ENCODE measurements at places on chromosomes 7 and 10.

DNA sequence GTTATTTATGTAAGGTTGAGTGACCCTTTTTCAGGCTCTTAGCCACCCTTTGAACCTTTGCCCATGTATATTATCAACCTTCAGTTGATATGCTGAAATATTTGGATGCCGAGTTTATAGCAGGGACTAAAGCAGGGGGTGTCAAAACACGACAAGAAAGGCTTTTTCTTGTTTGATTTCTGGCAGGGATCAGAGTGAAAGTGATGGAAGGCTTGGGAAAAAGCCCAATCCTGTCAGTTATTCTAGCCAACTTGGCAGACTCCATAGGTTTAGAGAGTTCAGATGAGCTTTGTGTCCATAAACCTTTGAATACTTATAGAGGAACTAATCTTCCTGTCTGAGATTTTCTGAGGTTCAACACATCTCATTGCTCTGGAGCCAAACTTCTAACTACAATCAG lies 47.5 kb downstream of the INHBA start:
- DNase-seq = no peak
- H3K27me3 ChIP-seq = no peaks in the 10 kb centered on the region
- no peaks in the 10 kb centered on the region for H3K36me3 ChIP-seq
- no peaks in the 10 kb centered on the region for H3K4me1 ChIP-seq
- H3K4me3 ChIP-seq = no peak overlapping the region
- H3K27ac ChIP-seq = no peak overlapping the region

DNA sequence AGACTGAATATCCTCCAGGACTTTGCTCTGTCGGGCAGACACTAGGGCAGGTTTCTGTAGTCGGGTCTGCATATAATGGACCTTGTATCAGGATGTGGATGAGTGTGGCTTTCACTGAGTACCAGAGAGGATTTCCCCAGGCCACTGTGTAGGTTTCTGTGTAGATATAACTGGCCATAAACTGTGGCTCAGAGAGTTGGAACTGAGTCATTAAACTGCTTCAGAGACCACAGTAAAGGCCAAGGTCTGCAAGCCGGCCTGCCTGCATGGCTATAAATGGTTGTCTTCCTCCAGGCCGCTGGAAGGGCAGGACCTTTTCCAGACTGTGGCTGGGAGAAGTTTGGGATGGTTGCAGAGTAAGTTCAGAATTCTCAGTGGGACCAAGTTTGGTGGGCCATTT lies 16.9 kb downstream of the ZNF92 start:
- H3K27ac ChIP-seq = no peak overlapping the region
- H3K4me1 ChIP-seq = no peaks in the 10 kb centered on the region

DNA sequence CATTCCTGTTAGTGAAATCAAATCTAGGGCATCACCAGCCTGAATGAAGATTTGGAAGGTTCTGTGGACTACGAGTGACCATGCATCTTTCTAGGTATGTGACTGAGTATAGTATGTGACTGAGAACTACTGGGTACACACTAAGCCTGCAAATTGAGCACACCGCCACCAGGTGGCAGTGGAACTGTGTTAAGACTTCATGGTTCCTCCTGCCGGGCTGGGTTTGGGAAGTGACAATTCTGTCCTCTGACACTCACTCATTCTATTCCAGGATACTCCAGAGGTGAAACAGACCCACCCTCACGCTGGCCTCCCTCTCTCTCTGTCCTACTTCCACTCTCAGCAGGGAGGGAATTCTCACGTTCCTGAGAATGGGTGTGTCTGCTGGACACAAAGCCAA lies 84.0 kb upstream of the TMEM248 start:
- H3K27ac ChIP-seq = no peak overlapping the region
- H3K36me3 ChIP-seq = no peaks in the 10 kb centered on the region
- no peaks in the 10 kb centered on the region for H3K4me1 ChIP-seq
- H3K27me3 ChIP-seq = no peaks in the 10 kb centered on the region
- no peak for DNase-seq

- H3K4me1 ChIP-seq = peaks cover 51% of the 10 kb centered on the region
- H3K27ac ChIP-seq = peak overlapping the region; percentile 98
- no peak overlapping the region for H3K4me3 ChIP-seq
- no peaks in the 10 kb centered on the region for H3K27me3 ChIP-seq
- no peak for DNase-seq
These were observed 61.3 kb upstream of the CAV2 start for GRCh38 chr7:116438267-116438666.

- no peak overlapping the region for H3K27ac ChIP-seq
- no peak overlapping the region for H3K4me3 ChIP-seq
- H3K36me3 ChIP-seq = no peaks in the 10 kb centered on the region
- H3K4me1 ChIP-seq = no peaks in the 10 kb centered on the region
- DNase-seq = no peak
These were observed 188.3 kb downstream of the WDR37 start for GRCh38 chr10:1244493-1244892.

DNA sequence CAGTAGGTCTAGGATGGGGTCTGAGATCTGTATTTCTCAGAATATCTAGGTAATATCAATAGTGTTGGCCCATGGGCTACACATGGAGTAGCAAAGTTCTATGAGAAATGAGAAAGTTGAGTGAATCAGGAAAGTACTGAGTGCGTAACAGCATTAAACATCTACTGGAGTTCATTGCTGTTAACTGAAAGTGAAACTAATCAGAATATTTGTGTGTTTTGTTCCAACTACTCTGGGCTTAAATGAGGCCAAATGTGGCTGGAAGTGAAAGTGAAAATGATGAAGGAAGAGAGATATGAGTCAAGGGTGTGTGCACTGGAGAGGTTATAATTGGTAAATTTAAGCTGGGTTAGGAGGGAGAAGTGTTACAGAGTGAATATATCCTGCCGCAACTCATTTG lies 46.5 kb downstream of the TMEM106B start:
- H3K36me3 ChIP-seq = no peaks in the 10 kb centered on the region
- H3K27ac ChIP-seq = no peak overlapping the region
- H3K4me1 ChIP-seq = no peaks in the 10 kb centered on the region

- H3K27me3 ChIP-seq = no peaks in the 10 kb centered on the region
- no peak overlapping the region for H3K4me3 ChIP-seq
- peak overlapping the region; percentile 36 for H3K27ac ChIP-seq
- peaks cover 28% of the 10 kb centered on the region for H3K4me1 ChIP-seq
These were observed 115.8 kb downstream of the PLXDC2 start for GRCh38 chr10:19931894-19932590.

GRCh38 chr7:153443032-153443701 lies 609.0 kb upstream of the DPP6 start:
- H3K4me3 ChIP-seq = no peak overlapping the region
- H3K4me1 ChIP-seq = no peaks in the 10 kb centered on the region
- DNase-seq = no peak
- no peaks in the 10 kb centered on the region for H3K36me3 ChIP-seq
- H3K27ac ChIP-seq = no peak overlapping the region

DNA sequence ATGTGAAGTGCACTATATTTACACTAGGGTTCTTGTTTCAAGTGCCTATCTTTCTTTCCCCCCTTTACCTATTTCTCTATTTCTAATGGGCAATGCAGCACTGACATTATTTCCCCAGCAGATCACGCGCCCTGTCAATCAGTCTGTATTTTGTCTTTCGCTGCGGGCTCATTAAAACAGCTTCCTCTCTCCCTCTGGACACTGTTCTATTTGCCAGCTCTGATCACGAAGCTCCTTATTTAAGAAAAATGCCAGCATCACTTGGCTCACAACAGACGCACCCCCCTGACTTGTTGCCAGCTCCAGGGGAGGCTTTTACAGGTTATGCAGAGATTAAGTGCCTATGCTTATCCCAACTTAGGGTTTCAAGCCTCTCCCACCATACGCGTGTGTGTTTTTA lies 78.5 kb downstream of the EBF3 start:
- no peaks in the 10 kb centered on the region for H3K4me1 ChIP-seq
- no peak overlapping the region for H3K27ac ChIP-seq
- no peaks in the 10 kb centered on the region for H3K36me3 ChIP-seq
- no peak overlapping the region for H3K4me3 ChIP-seq
- DNase-seq = no peak

DNA sequence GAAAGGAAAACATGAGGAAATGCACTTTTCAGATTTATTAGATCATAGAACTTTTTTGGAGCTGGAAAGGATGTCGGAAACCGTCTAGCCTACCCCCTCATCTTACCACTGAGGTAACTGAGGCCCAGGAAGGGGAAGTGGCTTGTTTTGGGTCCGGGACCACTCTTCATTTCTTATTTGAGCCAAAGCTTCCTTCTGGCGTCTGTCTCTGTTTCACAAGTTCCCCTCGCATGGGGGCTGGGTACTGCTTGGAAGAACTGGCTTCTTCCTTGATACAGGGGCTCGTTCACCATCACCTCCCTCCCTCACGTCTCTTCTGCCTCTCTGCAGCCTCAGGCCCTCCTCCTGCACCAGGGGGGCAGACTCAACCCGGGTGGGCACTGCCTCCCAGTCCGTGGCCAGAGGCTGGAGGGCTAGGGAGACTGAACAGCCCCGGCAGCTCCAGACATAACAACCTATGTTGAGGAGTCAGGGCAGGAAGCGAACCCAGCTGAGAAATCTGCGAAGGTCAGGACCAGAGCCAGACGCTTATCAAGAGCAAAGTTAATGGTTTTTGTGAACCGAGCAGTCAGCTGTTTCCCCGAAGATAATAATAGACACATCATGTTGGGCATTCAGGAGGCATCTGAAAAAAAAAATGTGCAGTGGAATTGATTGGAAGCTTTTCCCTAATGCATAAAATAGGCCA lies 12.9 kb downstream of the HTRA1 start:
- H3K27me3 ChIP-seq = no peaks in the 10 kb centered on the region
- H3K4me1 ChIP-seq = peaks cover 43% of the 10 kb centered on the region
- no peak for DNase-seq
- no peak overlapping the region for H3K27ac ChIP-seq
- H3K36me3 ChIP-seq = 0 out of 2 replicates have a peak, but pooled peaks cover 6% of the 10 kb centered on the region

- H3K36me3 ChIP-seq = no peaks in the 10 kb centered on the region
- H3K27ac ChIP-seq = no peak overlapping the region
- peak; percentile 47 for DNase-seq
- no peaks in the 10 kb centered on the region for H3K4me1 ChIP-seq
- peaks cover 99% of the 10 kb centered on the region for H3K27me3 ChIP-seq
These were observed 27.7 kb upstream of the VAX1 start for GRCh38 chr10:117165538-117166417.

GRCh38 chr10:24951201-24952142 lies 934 bp downstream of the PRTFDC1 start:
- H3K27ac ChIP-seq = no peak overlapping the region
- H3K4me3 ChIP-seq = no peak overlapping the region
- H3K36me3 ChIP-seq = no peaks in the 10 kb centered on the region
- no peaks in the 10 kb centered on the region for H3K4me1 ChIP-seq

DNA sequence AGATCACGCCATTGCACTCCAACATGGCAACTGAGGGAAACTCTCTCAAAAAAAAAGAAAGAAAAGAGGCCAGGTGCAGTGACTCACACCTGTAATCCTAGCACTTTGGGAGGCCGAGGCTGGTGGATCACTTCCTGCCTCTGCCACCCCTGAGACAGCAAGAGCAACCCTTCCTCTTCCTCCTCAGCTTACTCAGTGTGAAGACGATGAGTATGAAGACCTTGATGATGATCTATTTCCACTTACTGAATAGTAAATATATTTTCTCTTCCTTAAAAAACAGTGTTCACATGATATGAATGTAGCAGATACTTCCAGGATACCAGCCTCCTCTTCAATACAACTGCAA lies 2.1 kb upstream of the ZKSCAN1 start:
- no peaks in the 10 kb centered on the region for H3K27me3 ChIP-seq
- H3K4me3 ChIP-seq = no peak overlapping the region
- peaks cover 17% of the 10 kb centered on the region for H3K36me3 ChIP-seq
- no peak for DNase-seq

DNA sequence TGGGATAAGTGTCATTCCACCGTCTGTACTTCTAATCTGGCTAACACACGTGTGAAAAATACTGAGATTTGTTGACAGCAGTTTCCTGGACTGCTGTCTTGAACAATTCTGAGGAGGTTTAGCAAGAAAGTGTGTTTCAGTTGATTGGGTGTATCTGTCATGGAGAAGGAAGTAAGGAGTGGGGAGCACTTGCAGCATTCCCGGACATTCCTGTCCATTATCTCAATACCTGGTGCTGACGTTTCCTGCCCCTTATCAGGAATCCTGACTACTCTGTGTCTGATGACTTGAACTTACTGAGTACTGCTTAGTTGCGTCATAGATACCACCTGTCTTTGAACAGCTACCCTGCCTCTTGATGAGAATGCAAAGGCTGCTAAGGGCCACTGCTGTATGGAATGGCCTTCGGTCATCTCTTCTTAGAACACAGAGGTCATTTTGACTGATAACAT lies 72.0 kb upstream of the VKORC1L1 start:
- peaks cover 3% of the 10 kb centered on the region for H3K4me1 ChIP-seq
- H3K36me3 ChIP-seq = no peaks in the 10 kb centered on the region
- DNase-seq = no peak
- no peak overlapping the region for H3K27ac ChIP-seq
- H3K27me3 ChIP-seq = no peaks in the 10 kb centered on the region
- no peak overlapping the region for H3K4me3 ChIP-seq

- H3K27ac ChIP-seq = no peak overlapping the region
- no peaks in the 10 kb centered on the region for H3K36me3 ChIP-seq
- no peak overlapping the region for H3K4me3 ChIP-seq
- H3K4me1 ChIP-seq = peaks cover 4% of the 10 kb centered on the region
- no peaks in the 10 kb centered on the region for H3K27me3 ChIP-seq
These were observed 5.0 kb upstream of the AQP1 start for GRCh38 chr7:30906515-30907240.

DNA sequence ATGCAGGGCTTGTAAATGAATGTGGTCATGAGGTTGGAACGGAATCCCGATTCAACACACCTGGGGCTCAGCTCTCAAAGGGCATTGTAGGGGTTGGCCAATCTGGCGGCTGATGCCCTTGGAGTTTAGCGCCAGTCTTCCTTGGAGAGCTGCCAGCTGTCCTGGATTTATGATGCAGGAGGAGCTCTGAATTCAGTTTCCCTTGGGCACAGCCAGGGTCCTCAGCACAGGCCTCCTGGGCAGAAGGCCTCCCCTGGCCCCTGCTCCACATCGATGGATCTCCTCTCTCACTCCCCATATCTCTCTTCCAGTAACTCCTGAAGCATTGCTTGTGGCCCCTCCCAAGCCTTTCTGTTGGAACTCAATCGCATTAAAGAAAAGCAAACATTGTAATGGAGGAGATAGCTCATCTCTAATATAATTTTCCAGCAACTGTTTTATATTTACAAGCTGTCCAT lies 985 bp upstream of the CYTH3 start:
- H3K27ac ChIP-seq = peak overlapping the region; percentile 61
- no peaks in the 10 kb centered on the region for H3K27me3 ChIP-seq
- H3K4me1 ChIP-seq = peaks cover 27% of the 10 kb centered on the region

- no peaks in the 10 kb centered on the region for H3K36me3 ChIP-seq
- no peak overlapping the region for H3K4me3 ChIP-seq
- H3K4me1 ChIP-seq = no peaks in the 10 kb centered on the region
- H3K27me3 ChIP-seq = no peaks in the 10 kb centered on the region
- no peak for DNase-seq
These were observed 531.2 kb upstream of the GHITM start for GRCh38 chr10:83607959-83608745.

DNA sequence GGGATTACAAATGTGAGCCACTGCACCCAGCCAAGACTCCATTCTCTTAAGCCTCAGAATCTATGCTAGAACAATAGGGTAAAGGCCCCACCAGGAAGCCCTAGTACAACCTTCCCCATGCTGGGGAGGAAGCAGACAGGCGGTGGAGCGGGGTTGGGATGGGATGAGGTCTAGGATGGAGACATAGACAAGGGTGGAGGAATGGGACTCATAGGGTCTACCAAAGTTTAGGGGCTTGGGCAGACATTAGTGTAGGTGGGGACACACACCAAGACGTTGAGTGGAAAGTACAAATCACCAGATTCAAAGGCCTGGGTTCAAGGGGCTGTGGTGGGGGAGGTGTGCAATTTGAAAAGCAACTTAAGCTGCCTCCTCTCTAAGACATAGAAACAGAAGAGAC lies 19.3 kb downstream of the PRSS2 start:
- H3K36me3 ChIP-seq = no peaks in the 10 kb centered on the region
- no peak for DNase-seq
- H3K4me3 ChIP-seq = no peak overlapping the region
- no peak overlapping the region for H3K27ac ChIP-seq
- H3K4me1 ChIP-seq = no peaks in the 10 kb centered on the region

Data from RWPE2 (cell line).